ENCODE measurements at places on chromosomes 11 and 22.

GRCh38 chr22:49863931-49864330 is 10.3 kb downstream of the ZBED4 start:
- no peak for DNase-seq

DNA sequence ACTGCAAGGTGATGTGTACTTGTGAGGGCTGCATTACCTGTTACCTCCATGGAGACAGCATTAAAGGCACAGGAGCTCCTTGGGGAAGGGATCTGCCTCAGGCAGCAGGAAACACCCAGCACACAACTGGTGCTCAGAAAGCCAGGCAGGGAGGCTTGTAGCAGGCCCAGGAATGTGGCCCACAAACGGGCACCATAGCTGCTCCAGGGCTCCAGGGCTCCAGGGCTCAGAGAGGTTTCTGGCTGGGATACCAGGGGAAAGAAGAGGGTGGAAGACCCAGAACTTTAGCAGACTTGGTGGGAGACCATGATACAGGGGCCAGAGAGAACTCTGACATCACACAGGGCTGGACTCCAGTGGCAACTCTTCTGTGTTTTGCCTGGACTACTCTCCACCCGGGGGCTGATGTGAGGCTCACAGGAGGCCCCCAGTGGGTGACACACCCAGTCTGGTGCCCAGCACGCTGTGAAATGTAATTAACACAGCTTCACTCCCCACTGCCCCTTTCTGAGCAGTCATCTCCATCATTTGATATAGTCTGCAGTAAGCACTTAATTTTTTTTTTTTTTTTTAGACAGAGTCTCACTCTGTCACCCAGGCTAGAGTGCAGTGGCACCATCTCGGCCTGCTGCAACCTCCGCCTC is 14.7 kb upstream of the SULT4A1 start:
- DNase-seq = no peak

GRCh38 chr11:77753230-77753629 is 67.3 kb downstream of the RSF1 start:
- no peak for DNase-seq

GRCh38 chr11:117392001-117392690 is 64.5 kb downstream of the CEP164 start:
- DNase-seq = no peak

DNA sequence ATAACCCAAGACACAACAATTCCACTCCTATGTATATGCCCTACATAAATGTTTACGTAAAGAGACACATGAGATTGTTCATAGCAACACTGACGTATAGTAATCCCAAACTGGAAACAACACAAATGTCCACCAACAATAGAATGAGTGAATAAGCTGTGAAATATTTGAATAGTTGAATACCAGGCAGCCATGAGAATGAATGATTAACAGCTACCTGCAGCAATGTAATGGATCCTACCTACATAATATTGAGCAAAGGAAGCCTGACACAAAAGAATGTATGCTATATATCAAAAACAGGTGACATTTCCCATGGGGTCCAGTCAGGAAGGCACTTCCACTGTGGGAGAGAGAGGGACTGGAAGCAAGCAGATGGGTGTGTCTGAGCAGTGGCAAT is 92.8 kb upstream of the LINC01488 start:
- DNase-seq = no peak

DNA sequence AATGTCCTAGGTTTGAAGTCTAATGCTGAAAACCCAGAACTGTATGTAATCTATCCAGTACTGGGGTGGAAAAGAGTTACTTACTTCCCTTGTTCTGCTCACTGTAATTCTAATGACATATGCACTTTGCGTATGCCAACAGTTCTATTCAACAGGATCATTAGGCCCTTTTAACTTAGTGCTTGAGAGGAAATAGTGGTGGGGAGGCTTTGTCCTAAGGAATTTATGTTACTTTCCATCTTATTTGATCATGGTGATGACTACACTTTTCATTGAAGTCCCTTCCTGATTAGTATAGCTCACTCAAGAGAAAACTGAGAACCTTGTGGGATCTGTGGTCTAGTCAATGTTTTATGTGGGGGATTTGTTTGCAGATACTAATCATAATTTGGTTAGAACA is 348.2 kb downstream of the GUCY1A2 start:
- no peak for DNase-seq

DNA sequence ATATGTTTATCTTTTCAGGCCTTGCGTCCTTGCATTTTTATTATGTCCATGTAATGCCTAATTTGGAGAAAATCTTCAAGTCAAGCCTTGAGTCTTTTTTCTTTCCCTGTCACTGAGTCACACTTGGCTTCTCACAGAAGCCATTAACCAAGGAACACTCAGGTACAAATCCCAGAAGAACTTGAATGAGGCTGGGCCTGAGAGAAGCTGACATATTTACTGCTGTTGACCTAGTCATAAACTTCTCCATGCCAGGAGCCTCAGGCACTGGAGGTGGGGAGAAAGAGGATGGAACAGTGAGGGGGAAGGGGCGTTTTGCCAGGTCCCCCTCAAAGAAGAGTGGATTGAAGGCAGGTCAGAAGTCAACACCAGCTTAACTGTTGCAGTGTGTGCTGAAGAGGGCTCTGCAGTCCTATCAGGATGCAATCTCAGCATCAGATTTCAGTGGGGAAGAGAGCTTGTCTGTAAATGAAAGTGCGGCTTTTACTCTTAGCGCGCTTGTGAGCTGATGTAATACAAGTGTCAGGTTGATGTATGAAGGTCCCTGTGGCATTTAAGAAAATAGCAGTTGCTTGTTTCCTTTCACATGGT is 526.0 kb downstream of the ETS1 start:
- no peak for DNase-seq

- DNase-seq = no peak
Observed at GRCh38 chr11:130782361-130783222, 133.7 kb downstream of the SNX19 start.

- no peak for DNase-seq
Observed at GRCh38 chr11:119109843-119110242, 2.7 kb downstream of the C2CD2L start.

- DNase-seq = no peak
Observed at GRCh38 chr22:19118329-19118880, 3.8 kb downstream of the DGCR2 start.

GRCh38 chr11:60945295-60945667 is 6.7 kb downstream of the SLC15A3 start:
- no peak for DNase-seq

DNA sequence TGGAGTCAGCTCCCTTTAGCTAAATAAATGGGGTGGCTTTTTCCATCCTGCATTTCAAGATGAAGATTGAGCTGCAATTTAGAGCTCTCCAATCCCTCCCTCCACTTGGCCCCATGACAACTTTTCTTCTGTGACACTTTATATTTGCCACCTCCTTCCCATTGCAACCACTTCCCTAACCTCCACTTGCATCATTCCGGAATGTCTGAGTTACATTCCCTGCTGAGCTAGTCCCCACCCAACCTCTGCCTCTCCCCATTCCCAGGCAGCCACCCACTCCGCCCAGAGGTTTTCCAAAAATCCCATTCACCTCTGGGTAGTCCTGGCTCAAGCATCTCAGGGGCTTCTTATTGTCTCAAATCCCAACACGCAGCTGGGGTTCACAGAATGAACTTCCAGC is 24.7 kb downstream of the PC start:
- DNase-seq = no peak

DNA sequence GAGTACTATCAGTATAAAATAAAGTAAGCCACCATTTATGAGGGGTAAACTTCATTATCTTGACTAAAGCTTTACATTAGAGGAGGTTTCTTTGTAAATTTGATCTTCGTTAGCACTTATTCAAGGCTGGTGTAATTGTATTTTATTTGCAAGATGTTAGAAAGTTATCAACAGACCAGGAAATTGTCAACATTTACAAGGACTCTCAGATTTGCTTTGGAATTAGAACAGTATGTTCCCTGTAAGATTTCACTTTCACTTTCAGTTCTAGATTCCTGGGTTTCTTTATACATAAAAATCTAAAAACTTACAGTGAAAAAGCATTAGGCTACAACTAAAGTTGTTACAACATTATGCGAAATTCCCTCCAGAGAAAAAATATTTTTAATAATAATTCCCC is 4.6 kb upstream of the BIRC3 start:
- DNase-seq = no peak

- DNase-seq = no peak
Observed at GRCh38 chr11:126663749-126664592, 308.5 kb downstream of the ST3GAL4 start.

GRCh38 chr11:2561696-2562581 is 117.1 kb downstream of the KCNQ1 start:
- no peak for DNase-seq

DNA sequence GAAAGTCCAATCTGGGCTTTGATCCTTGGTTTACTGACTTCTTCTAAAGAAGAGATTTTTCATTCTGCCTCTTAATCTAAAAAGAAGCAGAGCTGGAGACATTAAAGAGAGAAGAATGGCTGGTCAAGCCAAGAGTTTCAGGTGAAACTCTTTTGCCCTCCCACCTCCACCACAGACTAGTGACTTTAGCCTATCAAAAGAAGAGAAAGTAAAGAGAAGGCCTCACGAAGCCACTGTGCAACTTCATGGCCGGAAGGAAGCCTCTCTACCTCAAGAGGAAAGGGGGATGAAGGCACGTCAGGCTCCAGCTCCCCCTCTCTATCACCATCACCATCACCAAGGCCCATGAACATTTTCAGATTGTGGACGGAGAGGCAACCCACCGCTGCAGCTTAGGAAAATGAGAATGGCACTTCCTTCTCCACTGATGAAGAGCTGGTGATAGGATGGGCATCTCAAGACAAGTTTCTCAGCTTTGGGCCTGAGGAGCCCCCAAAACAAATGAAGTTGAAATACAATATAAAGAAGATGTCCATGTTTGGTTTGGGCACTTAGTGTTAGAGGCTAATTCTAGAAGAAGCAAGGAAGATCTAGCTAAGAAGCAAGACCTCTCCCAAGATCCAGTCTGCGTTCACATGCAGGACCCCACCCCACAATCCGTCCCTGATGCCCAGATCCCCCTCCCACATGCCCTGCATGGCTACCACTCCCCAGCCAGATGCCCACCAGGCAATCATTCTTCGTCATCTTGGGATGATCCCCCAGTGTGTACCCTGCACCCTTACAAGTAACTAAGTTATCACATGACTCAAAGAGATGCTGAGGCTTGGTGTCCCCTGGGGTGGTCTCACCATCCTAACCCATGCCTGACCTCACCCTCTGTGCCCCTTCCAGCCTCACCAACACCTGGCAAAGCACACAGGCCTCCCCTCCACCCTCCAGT is 52.6 kb downstream of the IGSF9B start:
- DNase-seq = no peak

- DNase-seq = no peak
Observed at GRCh38 chr11:13984616-13985450, 22.3 kb downstream of the SPON1 start.

Data from stimulated activated naive CD8-positive, alpha-beta T cell treated with anti-CD3 and anti-CD28 coated beads, Interleukin-15, Interleukin-2, amounts not matched to agents 100 U/mL and 50 U/mL, for 24 hours (primary cell).